Head of caudate nucleus (tissue), 42 donors: ENCODE measurements at places on chromosomes 12 and 14.

- DNase-seq = no peak
These were observed 49.2 kb downstream of the SSH1 start for GRCh38 chr12:108807996-108808769.

DNA sequence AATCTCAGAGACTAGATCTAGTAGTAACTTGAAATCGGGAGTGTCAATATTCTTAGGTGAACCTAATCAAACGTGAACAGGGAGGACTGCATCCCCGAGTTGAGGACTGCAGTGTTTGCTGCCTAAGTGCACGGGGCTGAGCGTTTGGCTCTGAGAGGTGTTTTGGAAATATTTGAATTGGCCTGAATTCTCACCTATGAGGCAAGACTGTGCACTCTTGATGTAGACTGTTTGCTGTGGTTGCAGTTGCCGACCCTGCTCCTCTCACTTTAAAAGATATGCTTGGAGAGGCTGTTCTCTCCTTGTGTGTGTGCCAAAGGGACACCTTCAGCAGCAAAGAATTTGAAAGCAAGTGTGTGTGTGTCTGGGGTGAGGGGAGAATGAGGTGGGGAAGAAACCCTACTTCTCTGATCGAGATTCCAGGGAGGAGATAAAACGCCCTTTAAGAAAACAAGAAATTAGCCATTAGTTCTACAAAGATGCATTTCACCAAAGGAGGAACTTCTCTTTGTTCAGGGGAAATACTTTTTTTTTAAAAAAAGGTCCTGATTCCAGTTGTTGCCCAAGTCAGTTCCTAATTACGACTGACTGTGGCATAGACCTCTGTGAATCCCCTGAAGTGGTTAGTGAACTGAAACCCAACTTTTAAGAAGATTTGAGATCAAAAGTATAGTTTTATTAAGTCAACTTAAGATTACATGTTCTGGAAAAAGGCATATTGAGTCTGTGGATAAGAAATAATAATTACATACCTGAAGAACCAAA, 106.6 kb downstream of the DYRK2 start:
- DNase-seq = no peak

GRCh38 chr12:123006977-123007376, 26.5 kb downstream of the ARL6IP4 start:
- no peak for DNase-seq

DNA sequence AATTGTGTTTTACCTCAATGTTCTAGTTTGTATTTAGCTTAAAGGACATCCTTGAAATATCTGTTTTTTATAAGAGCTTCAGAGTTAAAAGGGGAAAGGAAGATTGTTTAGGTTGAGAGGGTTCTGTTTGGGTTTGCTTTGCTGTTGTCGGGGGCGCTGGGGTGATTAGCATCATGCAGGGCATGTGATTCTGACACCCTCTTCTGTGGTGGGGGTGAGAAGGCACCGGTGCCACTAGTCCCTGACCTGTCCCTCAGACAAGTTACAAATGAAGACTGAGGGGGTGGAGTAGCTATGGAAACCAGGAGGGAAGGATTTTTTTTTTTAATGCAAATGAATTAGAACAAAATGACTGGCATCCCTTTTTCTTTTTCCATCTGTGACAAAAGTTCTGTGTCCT, 291.3 kb downstream of the RPAP3 start:
- no peak for DNase-seq

GRCh38 chr12:40837891-40838429, 145.7 kb downstream of the CNTN1 start:
- no peak for DNase-seq

- DNase-seq = peak; percentile 76
These were observed 40.1 kb upstream of the EVL start for GRCh38 chr14:100025111-100025510.

GRCh38 chr14:47191700-47192099, 483.7 kb downstream of the MDGA2 start:
- DNase-seq = no peak

DNA sequence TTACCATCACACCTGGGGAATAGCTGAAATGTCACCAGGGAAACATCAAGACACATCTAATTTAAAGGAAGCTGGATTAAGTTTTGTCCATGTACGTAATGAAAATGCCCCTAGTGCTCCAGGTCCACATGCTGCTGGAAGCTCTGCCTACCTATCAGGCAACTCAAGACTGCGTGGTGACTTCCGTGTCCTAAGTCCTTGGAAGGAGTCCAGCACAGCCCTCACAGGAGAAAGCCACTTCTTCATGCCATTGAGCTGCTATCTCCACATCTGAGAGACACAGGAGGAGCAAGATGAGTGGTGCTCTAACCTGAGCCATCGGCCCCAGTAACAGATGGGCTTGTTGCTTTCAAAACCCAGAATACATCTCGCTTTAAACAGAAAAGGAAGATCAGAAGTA, 316.4 kb downstream of the DPF3 start:
- DNase-seq = no peak

GRCh38 chr12:93048656-93049055, 119.6 kb upstream of the EEA1 start:
- no peak for DNase-seq

- no peak for DNase-seq
These were observed 85.6 kb downstream of the GALNT9 start for GRCh38 chr12:132243596-132244310.

- DNase-seq = no peak
These were observed 198.9 kb upstream of the SLC16A7 start for GRCh38 chr12:59396919-59397318.
